ENCODE measurements at places on chromosomes 13 and 19.
A peak's percentile ranks its signal among the peaks of the same experiment; 100 is the strongest.

DNA sequence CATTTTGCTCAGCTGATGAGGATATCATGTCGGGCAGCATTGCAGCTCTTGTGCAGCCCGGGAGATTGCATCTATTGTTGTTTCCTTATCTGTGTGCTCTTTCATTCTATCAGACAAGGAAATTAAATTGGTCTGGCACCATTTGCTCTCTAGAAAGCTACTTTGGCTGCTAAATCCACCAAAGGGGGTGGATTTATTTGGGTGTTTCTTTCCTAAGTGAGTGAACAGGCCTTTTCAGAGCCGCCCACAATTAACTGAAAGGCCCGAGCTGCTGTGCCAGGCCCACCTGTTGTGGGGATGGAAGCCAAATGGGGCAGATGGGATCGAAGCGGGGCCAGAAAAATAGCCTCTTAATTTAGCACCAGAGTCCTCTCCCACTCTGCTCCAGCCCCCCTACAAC, 99.4 kb downstream of the DNAJC15 start:
- DNase-seq: no peak

- DNase-seq: no peak
These were observed 13.4 kb upstream of the ZFP28 start for GRCh38 chr19:56525214-56525860.

- no peak for DNase-seq
These were observed 305.8 kb downstream of the SPRY2 start for GRCh38 chr13:80035096-80035495.

- DNase-seq: no peak
These were observed 94.7 kb downstream of the RNASEH2B start for GRCh38 chr13:51004111-51004865.

DNA sequence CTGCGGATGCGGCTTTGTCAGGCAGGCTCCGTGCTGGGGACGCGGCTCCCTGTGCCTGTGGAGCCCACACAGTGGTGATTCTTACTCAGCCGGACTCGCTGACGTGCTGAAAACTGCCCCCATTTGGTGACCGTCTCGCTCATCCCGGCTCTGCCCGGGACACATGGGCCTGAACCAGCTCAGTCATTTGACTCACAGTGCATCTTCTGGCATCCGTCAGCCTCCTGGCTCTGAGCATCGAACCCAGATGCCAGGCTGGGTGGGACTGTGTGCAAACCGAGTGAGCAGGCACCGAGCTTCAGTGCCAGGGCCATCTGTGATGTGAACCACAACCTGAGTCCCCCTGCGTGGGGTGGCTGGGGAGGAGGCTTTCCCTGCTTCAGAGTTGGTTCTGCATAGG, 5.5 kb downstream of the GCDH start:
- DNase-seq: no peak

- peak; percentile 87 for DNase-seq
These were observed 5.3 kb upstream of the CEACAM21 start for GRCh38 chr19:41570639-41571112.

DNA sequence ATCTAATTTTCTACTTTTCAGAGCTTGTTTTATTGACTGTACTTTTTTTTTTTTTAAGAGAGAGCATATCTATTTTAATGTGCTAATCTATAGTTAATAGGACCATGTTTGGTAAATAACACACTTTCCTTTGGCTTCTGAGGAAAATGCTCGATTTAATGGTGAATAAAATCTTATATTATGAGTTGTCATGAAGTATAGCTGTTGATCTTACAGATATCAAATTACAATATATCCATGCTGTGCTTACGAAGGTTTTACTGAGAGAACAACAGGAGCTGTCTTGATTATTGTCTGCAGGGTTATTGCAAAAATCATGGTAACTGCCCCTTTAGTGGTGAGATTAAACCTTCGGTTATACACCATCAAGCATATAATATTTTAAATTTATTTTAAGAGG, 29.6 kb downstream of the URI1 start:
- no peak for DNase-seq

DNA sequence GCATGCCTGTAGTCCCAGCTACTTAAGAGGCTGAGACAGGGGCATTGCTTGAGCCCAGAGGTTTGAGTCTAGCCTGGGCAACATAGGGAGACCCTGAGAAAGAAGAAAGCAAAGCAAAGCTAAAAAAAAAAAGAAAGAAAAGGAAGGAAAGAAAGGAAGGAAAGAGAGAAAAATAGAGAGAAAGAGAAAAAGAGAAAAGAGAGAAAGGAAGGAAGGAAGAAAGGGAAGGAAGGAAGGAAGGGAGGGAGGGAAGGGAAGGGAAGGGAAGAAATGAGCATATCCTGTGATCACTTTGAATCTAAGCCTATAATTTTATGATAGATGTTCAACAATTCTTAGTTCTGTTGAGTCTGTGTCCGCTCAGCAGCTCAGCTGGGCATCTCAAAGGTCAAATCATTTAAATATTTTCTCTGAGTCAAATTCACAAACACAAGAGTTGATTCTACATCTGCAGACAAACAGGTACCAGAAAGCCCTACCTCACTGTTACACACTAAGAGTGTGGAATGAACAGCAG, 70.4 kb downstream of the SUCLA2 start:
- DNase-seq: no peak

DNA sequence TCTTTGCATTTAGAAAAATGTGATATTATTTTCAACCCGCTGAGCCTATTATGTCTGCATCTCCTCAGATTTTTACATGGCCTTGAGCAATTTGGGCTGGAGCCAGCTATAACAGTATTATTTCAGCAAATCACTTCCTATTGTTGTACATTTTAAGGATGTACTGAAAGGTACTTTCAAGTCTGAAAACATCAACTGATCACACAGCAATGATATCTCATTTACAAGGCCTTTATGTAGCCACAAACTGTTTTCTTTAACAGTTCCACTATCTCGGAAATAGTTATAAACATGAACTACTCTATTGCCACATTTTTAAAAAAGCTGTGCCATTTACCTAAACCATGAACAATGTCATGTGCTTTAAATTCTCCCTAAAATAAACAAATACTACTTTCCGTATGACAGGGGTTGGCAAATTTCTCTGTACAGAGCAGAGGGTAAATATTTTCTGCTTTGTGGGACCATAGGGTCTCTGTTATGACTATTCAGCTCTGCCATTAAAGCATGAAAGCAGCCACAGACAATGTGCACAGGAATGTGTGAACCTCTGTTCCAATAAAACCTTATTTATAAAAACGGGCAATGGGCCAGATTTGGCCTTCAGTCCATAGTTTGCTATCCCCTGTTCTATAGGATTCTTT, 560.4 kb downstream of the GPC6 start:
- no peak for DNase-seq

DNA sequence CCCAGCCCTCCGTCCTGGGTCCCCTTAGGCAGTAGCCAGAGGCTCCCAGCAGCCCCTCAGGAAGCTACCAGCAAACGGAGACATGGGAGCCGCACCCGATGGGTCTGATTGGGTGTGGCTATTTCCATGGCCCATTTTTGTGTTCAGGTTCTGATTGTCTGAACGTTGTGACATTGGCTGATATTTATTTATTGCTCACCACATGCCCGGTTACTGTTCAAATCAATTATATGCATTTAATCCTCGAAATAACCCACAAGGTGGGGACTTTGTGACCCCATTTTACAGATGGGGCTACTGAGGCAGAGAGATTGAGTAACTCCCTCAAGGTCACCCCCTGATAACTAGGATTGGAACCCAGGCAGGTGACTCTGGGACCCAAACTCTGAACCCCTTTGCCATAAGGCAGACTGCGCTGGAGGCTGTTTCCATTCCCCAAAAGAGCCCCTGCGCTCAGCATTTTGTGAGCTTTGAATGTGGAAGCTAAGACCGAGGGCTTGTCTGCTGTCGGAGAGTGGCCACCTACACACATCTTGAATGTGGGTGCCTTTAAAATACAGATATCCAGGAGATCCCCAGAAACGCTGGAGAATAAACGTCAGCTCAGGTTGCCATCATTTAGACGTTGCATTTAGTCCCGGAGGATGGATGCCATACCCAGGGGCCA, 13.6 kb upstream of the MCF2L start:
- DNase-seq: no peak

DNA sequence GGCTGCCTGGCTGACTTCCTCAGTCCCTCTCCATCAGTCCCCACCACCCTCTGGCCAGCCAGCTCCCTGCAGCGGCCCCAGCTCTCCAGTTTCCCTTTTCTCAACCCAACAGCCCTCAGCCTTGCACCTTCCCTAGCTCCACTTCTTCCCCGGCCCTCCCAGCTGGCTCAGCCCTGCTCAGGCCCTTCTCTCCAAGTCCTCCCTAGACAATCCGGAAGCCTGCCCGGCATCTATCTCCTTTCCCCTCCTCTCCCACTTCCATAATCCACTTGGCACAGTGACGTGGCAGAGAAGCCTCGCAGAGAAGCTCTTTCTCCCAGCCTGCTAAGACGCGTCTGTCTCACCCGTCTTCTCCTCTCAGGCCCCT, 1.1 kb downstream of the UBXN6 start:
- DNase-seq: no peak

DNA sequence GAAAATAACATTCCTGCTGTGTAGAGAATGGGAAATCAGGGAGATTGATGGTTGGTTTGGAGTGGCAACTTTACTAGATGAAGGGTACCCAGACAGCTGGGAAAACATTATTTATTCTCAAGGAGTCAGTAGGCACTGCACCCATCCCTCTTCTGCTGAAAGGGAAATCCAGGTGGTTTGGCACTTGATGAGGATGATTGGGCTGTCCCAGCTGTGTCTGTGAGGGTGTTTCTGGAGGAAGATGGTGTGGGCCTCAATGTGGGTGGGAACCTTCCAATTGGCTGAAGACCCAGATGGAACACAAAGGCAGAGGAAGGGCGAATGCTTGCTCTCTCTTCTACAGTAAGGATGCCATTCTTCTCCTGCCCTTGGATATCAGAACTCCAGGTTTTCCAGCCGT, 10.4 kb upstream of the SACS start:
- DNase-seq: no peak

- no peak for DNase-seq
These were observed 69.7 kb downstream of the RASA3 start for GRCh38 chr13:114062754-114063153.

DNA sequence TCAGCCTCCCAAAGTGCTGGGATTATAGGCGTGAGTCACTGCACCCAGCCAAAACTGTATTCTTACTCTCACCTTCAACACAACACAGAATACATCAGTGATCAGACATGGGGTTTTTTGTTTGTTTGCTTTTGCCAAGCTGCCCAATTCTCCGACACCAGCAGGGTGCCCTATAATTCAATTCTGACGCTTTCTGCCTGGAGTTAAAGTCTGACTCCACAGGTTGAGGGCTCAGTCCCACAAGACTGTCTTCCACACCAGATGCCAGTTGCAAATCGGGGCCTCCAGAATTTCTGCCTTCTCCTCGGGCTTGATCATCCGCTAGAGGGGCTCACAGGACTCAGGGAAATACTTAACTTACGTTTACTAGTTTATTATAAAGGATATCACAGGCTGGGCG, 22.1 kb downstream of the FBN3 start:
- DNase-seq: no peak

DNA sequence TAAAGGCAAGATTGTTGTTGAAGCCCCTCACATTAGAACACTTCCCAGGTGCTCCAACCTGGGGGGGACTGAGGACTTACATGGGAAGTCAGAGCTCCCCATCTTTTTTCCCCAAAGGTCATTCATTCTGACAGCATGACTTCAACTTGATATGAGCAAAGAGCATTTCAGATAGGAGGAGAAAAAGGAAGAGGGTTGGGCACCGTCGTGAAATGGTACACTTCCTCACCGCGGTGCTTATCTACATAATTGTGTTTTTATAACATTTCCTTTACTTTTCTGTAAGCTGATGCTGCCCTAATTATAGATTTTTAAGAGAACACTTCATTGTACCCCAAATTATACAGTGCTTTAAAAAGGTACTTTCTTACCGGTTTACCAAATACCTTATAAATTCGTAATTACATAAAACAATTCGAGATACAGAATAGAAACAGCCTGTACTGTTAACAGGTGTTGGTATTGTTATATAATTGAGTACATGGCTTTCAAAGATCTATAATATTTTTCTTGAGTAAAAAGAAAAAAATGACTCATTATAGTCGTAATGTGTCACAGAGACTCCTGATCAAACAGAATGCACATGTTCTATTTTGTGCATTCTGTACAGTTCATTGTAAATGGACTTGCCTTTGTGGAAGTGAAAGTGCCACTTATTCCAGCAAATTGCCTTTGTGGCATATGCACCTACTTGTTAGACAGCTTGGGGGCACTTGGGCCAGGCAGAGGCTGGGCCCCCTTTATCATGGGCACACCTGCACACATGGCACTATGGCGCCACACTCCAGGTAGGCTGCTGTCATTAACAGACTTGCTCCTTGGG, 81.8 kb downstream of the GGACT start:
- DNase-seq: peak; percentile 26

DNA sequence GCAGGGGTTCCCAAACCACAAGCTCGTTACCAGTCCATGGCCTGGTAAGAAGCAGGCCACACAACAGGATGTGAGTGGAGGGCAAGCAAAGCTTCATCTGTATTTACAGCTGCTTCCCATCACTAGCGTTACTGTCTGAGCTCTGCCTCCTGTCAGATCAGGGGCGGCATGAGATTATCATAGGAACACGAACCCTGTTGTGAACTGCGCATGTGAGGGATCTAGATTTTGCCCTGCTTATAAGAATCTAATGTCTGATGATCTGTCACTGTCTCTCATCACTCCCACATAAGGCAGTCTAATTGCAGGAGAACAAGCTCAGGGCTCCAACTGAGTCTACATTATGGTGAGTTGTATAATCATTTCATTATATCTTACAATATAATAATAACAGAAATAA, 677.4 kb upstream of the SLITRK6 start:
- no peak for DNase-seq

DNA sequence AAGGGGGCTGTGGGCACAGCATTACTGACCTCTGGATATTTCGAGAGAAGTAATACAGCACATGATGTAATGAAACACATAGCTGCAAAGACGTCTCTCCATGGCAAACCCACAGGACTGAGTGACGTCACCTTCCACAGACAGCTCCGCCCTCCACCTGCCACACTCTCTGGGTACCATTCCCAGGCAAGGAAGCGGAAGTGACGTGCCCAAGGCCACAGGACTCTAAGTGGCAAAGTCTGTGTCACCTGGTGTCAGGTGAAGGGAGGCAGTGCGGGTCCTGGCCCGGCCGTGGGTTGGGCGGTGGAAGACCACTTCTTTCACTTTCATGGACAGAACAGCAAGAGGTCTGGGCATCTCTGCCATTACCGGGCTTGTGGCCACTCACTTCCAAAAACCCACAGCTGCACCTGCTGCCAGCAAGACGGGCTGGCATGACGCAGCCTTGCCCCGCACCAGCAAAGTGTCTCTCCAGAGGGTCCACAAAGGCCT, 6.8 kb upstream of the ADPRHL1 start:
- no peak for DNase-seq

DNA sequence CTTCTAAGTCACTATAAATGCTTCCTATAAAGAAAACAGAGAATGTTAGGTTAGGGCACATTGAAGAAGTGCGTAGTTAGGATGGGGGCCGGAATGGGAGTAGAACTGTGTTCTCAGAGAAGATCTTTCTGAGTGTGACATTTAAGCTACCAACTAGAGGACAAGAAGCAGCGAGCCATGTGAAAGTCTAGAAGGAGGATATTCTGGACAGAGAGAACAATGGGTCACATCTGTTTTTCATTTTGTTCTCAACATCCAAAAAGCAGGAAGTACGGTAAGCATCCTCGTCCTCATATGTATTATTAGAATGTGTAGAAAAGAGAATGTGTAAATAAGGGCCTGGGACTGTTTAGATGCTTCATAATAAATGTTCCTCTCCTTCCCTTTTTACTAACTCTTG, 44.5 kb upstream of the PARP4 start:
- DNase-seq: no peak
